Activated CD4-positive, alpha-beta T cell treated with anti-CD3 and anti-CD28 coated beads, Interleukin-2, amount 10 ng/mL, durations not matched to agents 24 days and 14 days (primary cell): ENCODE measurements at places on chromosomes 4 and X. TPM values are rescaled to one million over a fixed set of nuclear protein-coding genes. Genes with fewer than 3 reads are reported as not detected.

DNA sequence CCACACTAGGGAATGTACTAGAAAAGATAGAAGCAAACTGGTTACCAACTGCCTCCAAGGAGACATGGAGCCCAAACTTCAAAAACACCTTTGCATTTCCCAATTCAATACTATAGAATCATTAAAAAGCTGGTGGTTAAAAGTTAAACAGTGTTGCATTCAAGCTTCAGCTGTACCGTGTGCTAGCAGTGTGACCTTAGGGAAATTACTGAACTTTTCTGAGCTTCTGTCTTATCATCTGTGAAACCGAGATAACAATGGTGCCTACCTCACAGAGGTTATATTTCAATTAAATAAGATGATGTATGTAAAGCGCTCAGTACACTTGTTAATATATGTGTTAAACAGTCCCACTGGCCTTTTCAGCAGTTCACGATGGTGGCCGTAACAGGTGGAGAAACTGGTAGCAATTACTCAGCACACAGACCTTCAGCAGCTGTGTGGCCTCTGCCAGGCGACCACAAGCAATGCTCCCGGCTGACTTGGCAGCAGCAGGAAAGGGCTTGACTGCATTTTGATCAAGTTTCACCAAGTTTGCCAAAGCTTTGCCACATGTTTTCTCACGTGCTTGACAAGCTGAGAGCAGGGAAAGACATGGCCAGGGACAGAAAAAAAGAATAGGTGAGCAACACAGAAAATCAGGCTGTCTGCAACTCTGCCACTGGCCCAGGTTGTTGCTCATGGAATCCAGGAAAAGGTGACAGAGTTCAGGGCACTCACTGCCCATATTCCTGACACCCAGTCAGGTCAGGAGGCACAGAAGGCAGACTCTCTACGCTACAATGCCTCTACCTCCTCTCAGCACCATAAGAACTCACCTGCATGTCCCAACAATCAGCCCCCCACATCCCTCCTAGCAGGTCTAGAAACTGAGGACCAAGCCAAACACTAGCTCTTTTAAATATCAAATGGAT lies 72.1 kb downstream of the PARM1 start:
- no peaks in the 10 kb centered on the region for H3K4me1 ChIP-seq
- no peaks in the 10 kb centered on the region for H3K27me3 ChIP-seq
- H3K27ac ChIP-seq, result no peak overlapping the region
- H3K4me3 ChIP-seq, result no peak overlapping the region
- DNase-seq, result no peak

GRCh38 chr4:13484749-13485221 lies 645 bp upstream of the RAB28 start:
- peaks cover 14% of the 10 kb centered on the region for H3K27me3 ChIP-seq
- H3K4me1 ChIP-seq, result peaks cover 21% of the 10 kb centered on the region
- H3K27ac ChIP-seq, result peak overlapping the region; percentile 100
- no peaks in the 10 kb centered on the region for H3K36me3 ChIP-seq

GRCh38 chr4:13887010-13887409 lies 259.5 kb upstream of the BOD1L1 start:
- no peak overlapping the region for H3K4me3 ChIP-seq
- no peak for DNase-seq
- H3K27me3 ChIP-seq, result no peaks in the 10 kb centered on the region
- H3K4me1 ChIP-seq, result peaks cover 2% of the 10 kb centered on the region

DNA sequence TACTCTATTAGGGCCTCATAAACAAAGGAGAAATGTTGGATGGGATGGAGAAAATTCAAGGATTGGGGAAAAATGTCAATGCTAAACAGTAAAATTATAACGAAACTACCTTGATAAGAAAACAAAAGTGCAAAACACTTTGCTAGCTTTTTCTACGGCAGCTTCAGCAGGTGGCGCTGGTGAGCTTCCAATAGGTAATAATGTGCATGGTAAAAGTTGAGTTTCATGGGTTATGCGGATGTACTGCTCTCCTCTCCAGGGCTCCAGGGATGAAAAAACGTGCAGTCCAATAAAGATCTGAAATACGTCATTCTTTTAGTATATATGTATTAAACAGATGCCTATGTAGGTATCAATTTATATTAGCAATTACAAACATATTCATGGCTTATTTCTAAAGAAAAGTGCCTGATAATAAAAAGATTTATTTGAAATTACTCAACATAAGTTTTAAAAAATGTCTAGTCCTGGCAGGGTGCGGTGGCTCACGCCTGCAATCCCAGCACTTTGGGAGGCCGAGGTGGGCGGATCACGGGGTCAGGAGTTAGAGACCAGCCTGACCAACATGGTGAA lies 239.6 kb downstream of the GRXCR1 start:
- H3K4me3 ChIP-seq, result no peak overlapping the region
- H3K27ac ChIP-seq, result no peak overlapping the region
- no peaks in the 10 kb centered on the region for H3K4me1 ChIP-seq
- H3K27me3 ChIP-seq, result no peaks in the 10 kb centered on the region
- no peaks in the 10 kb centered on the region for H3K36me3 ChIP-seq

DNA sequence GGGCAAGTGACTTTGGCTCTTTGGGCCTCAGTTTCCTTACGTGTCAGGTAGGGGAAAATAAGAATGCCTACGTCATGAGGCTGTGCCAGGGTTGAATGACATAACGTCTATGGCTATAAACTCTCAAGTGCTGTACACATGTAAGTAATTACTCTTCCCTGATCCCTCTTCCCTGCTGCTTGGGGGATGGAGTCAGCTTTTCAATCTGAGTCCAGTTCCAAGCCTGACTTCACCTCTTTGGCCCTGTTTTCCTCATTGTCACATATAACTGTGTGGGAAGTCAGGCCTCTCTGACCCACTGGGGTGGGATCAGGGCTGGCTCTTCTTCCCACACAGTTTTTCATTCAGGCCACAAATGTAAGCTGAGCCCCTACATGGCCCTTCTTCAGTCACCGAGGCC lies 11.4 kb upstream of the CITED1 start:
- H3K4me3 ChIP-seq, result no peak overlapping the region
- H3K27ac ChIP-seq, result no peak overlapping the region
- H3K4me1 ChIP-seq, result no peaks in the 10 kb centered on the region
- DNase-seq, result no peak

DNA sequence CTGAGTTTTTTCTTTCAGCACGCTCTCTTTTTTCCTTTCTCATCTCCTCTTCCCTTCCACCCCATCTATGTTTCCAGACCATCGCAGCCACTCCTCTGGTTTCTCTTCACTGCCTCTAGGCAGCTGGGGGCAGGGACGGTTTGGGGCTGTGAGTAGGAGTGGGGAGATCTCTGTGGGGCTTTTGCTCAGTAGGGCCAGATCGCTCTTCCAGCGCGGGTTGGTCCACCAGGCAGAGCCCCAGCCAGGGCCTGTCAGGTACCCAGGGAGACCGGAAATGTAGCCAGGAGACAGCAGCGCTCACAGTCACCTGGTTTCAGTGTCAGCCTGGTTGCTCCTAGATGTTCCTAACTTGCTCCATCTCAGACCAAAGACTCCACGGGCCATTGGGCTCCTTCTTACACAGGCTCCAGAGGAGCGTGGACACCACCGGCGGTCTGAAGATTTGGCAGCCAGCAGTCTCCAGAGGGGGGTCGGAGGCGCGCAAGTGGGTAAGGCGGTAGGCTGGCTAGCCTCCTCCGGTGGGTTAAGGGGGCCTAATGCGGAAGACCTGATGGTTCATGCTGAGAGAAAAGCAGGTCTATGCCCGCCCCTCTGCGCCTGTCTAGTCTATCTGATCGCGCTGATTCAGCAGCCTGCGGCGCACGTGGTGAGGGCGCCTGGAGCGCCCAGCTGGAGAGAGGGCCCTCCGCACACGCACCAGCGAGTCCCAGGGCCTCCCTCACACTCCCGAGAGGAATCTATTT lies 1.8 kb downstream of the FGF5 start:
- peaks cover 12% of the 10 kb centered on the region for H3K4me1 ChIP-seq
- H3K36me3 ChIP-seq, result no peaks in the 10 kb centered on the region
- H3K27ac ChIP-seq, result no peak overlapping the region
- no peak for DNase-seq
- peaks cover 82% of the 10 kb centered on the region for H3K27me3 ChIP-seq
- H3K4me3 ChIP-seq, result no peak overlapping the region

- peak overlapping the region; percentile 66 for H3K4me3 ChIP-seq
- H3K27ac ChIP-seq, result peak overlapping the region; percentile 90
- no peaks in the 10 kb centered on the region for H3K27me3 ChIP-seq
Measured at GRCh38 chr4:184282251-184282713, 64.6 kb upstream of the ENPP6 start.

Gene MAGEC1
- total RNA-seq, result not detected in 2 replicates

Gene PFKFB1
- 0.47 and 0.58 TPM in 2 replicates for total RNA-seq

Gene BCOR
- 61.0 and 64.5 TPM in 2 replicates for total RNA-seq

Gene CTAG1B
- total RNA-seq, result not detected in 2 replicates
